ENCODE measurements at places on chromosomes 1 and 21. TPM values are rescaled to one million over a fixed set of nuclear protein-coding genes. Genes with fewer than 3 reads are reported as not detected.

Gene TBX19
- 5.4 TPM for polyA plus RNA-seq

Gene CDCA8
- polyA plus RNA-seq = 29.2 TPM

Gene OR2T10
- polyA plus RNA-seq = not detected

Gene UBASH3A
- polyA plus RNA-seq = 0.23 TPM

Gene CNR2
- 0.14 TPM for polyA plus RNA-seq

Gene ADAMTSL4
- polyA plus RNA-seq = 24.2 TPM

Gene RGS16
- 3.9 TPM for polyA plus RNA-seq

Gene ZNHIT6
- 33.1 TPM for polyA plus RNA-seq

Gene IGFN1
- 1.4 TPM for polyA plus RNA-seq

Gene MSH4
- polyA plus RNA-seq = 0.59 TPM

Gene DARS2
- 20.2 TPM for polyA plus RNA-seq

Gene PLXNA2
- 23.5 TPM for polyA plus RNA-seq

Gene ADAM30
- not detected for polyA plus RNA-seq

Gene BGLAP
- polyA plus RNA-seq = 3.4 TPM

Gene SLC44A5
- 1.0 TPM for polyA plus RNA-seq

Gene KIRREL1
- 47.8 TPM for polyA plus RNA-seq

Gene SFPQ
- polyA plus RNA-seq = 878 TPM

Gene LAX1
- polyA plus RNA-seq = 0.21 TPM

Gene CD1E
- polyA plus RNA-seq = 0.22 TPM

Gene CRB1
- 0.25 TPM for polyA plus RNA-seq

Gene PPP1R15B
- polyA plus RNA-seq = 32.8 TPM

Gene IL24
- 0.64 TPM for polyA plus RNA-seq

Gene TAS1R1
- 0.17 TPM for polyA plus RNA-seq

Gene TACSTD2
- 16.0 TPM for polyA plus RNA-seq

Gene TEX38
- 0.31 TPM for polyA plus RNA-seq

Gene SESN2
- 4.4 TPM for polyA plus RNA-seq

Gene BCL2L15
- polyA plus RNA-seq = 1.3 TPM

Gene CFHR3
- 1.1 TPM for polyA plus RNA-seq

Gene KPRP
- polyA plus RNA-seq = not detected

Gene MLLT11
- 19.8 TPM for polyA plus RNA-seq

Gene RNU1-1
- polyA plus RNA-seq = not detected
